ENCODE measurements at places on chromosomes 7 and 10.
A peak's percentile ranks its signal among the peaks of the same experiment; 100 is the strongest.

DNA sequence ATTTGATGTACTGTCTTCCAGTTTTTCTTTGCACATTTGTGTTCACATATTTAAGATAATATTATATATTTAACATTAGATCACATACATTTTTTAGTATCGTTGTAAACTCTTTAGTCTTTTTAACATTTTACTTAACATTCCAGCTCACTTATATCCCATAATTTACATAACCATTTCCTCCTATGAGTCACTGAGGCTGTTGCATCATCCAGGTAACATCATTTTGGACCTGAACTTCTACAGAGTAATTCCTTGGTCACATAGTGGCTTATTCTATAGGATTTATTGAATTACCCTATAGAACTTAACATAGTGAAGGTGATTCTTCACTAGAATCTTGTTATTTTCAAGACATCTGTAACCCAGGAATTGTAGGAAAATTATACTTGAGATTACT, 194.4 kb downstream of the POU6F2 start:
- no peak for DNase-seq

GRCh38 chr10:129613377-129613980, 146.4 kb downstream of the MGMT start:
- no peak for DNase-seq

DNA sequence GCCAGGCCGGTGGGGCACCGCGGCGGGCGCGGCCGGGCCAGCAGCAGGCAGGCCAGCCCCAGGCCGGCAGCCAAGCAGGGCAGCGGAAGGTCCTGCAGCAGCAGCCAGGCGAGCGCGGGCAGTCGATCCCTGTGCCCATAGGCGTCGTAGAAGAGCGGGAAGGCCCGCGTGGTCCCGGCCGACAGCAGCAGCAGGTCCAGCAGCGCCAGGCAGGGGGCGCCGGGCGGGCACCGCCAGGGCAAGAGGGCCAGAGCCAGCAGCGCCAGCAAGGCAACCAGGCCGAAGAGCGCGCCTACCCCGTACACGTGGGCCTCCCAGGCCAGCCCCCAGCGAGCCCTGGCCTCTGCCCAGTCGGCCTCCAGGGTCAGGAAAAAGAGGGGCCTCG, 8.4 kb upstream of the RBM28 start:
- DNase-seq, result peak; percentile 27

GRCh38 chr10:69783515-69783914, 18.2 kb upstream of the COL13A1 start:
- DNase-seq, result no peak

DNA sequence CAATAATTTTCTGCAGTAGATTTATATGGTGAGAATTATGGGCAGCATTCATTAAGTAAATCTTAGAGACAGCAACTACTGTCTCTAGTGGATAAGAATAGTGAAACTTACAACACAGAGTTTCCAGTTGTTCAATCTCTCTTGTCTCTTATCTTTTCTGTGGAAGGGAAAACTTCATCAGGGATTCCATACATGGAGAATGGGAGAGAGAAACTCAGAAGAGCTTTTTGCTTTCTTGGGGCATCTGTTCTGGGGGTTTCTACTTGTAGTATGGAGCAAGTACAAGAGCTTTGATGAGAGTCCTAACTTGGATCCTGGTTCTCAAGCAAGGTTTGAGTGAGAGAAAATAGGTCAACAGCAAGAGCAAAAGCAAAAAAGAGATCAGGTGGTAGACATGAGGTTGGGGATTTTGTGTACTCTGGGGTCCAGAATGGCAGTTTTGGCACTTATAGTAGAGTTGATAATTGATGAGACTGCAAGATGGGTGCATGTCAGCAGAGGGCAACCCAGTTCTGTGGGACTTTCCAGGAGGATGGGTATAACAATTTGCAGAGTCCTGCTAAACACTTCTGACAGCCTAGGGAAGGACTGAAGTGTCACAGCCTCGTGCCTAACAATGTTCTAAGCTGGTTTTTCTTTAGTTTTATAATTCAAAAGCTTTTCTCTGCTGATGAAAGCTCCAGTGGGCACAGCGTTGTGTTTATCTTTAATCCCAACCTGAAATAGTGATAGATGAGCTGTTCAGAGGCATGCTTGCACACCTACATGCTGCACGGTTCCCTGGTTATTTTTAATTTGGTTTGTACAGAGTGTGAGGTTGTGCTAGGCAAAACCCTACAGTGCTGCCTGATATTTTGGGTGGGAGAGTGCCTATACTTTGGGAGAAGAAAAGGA, 32.0 kb upstream of the STRIP2 start:
- DNase-seq, result peak; percentile 22
